Activated CD8-positive, alpha-beta memory T cell treated with anti-CD3 and anti-CD28 coated beads for 1 hour (primary cell): ENCODE measurements at places on chromosomes 3 and 15.

GRCh38 chr3:81726132-81726531 lies 35.3 kb downstream of the GBE1 start:
- no peak for DNase-seq

GRCh38 chr15:66474135-66474534 lies 23.4 kb downstream of the SNAPC5 start:
- DNase-seq, result no peak

DNA sequence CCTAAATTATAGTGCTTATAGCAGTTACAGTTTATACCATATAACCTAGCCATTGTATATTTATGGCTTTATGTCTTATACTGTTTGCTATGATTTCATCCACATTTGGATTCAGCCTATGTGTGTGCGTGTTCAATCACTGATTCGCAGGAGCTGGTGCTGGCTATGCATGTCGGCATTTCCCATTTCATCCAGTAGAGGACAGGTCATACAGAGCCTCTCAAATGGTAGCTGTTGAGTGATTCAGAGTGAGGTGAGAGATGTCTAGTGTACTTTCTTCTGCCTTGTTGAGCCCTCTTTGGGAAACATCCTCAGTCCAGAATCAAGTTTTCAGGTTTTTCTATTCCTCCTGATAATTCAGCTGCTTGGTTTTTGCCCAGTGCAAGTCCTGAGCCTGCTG lies 76.1 kb downstream of the FRMD4B start:
- no peak for DNase-seq

DNA sequence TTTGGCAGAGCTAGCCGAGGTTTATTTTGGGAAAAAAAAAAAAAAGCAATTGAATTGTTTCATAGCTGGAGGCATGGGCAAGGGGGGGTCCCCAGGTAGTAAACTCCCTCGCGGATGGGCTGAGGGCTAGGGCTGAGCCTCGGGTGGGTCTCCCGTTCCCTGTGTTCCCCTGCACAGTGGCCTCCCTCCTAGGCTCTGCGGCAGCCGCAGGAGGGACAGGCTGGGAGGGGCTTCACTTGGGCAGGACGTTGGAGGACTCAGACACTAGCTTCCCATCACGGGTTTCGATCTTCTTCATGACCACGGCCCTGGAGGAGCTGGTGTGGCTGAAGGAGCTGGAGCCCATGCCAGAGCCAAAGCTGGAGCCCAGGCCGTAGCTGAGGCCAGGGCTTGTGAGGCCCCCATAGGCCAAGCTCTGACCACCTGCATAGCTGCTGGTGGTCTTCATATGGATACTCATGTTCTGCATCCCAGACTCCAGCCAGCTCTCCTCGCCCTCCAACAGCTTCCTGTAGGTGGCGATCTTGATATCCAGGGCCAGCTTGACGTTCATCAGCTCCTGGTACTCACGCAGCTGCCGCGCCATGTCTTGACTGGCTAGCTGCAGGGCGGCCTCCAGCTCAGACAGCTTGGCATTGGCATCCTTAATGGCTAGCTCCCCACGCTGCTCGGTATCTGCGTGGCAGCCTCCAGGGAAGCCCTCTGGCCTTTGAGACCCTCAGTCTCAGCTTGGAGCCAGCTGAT lies 64.0 kb upstream of the CDAN1 start:
- no peak for DNase-seq

- DNase-seq, result no peak
These were observed 305.0 kb upstream of the SLCO3A1 start for GRCh38 chr15:91548549-91548948.

DNA sequence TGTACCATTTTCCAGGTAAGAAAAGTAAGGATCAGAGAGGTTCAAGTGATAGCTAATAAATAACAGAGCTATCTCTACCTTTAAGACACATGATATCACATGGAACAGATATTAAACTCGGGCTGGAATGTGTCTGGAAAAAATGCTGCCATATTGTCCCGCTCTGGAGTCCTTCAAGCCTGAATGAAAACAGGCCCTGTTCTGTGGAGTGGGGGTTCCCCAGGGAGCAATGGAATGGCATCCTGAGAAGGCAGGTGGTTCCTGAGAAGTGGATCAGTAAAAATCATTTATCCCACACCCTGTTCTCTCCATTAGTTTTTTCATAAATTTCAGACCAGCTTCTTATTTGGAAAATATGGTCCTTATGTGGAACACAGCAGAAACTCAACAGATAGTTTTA lies 57.3 kb upstream of the PRTG start:
- DNase-seq, result no peak

- peak; percentile 11 for DNase-seq
These were observed 23.3 kb downstream of the IREB2 start for GRCh38 chr15:78461171-78461888.

DNA sequence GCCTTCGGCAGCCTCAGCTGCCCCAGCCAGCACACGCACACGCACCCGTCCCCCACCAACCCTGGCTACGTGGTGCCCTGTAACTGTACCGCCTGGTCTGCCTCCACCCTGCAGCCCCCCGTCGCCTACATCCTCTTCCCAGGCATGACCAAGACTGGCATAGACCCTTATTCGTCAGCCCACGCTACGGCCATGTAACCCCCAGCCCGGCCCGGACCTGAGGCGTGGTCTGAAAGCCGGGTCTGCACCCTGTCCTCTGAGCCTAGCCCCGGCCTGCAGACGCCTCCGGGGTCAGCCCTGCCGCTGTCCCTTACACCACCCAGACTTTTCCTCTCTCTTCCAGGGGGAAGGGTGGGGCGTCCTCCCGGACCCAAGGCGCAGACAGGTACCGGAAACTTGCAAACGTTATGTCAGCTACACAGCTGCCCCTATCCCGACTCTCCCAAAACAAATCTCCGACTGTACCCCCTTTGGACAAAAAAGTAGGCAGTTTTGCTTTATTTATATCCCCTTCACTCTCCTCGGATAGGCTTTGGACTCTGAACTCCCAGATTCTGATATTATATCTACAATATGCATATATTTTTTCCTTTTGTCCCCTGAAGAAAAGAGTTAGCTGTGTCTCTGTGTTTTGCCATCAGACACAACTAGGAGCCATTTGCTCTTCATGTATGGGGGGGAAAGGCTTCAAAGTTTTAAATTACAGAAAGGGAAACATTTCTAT lies 1.4 kb downstream of the SOX14 start:
- no peak for DNase-seq

DNA sequence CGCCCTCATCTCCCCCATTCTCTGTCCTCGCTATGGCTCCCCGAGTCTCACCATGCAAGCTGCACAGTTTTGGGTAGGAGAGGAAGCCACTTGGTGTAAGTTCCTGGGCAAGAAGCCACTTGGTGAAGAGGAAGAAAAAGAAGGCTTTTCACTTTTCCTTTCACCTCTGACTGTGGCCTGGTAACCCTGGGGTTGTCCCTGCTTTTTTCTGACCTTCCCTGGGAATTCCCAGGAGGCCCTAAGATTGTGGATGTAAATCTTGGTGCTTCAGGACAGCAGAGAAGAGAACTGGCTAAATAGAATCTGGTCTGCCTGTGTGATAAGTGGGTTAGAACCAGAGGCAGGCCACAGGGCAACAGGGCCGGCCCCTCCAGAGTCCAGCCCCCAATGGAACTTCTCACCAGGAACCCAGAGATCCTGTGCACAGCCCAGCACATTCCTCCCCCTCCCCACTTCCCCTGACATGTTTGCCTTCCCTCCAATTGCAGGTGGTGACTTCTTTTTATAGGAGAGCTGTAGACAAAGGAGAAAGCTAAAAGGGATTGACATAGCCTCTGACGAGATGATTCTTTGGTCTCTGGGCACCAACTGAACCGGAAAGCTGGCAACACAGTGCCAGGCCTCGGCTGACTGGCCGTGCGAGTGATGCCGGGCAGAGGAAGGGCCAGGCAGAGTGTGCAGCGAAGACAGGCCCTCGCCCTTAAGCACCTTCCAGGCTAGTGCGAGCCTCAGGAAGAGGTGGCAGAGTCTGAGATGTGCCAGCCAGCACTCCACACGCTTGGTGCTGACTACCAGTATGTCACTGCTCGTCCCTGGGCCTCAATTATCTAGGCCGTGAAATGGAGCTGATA lies 19.4 kb upstream of the SKOR1 start:
- DNase-seq, result no peak

- no peak for DNase-seq
These were observed 25.3 kb upstream of the AGBL1 start for GRCh38 chr15:86054338-86054737.

- no peak for DNase-seq
These were observed 172.6 kb upstream of the LRRC3B start for GRCh38 chr3:26449996-26450395.
